ENCODE measurements at places on chromosomes 2 and 18.
A peak's percentile ranks its signal among the peaks of the same experiment; 100 is the strongest.

DNA sequence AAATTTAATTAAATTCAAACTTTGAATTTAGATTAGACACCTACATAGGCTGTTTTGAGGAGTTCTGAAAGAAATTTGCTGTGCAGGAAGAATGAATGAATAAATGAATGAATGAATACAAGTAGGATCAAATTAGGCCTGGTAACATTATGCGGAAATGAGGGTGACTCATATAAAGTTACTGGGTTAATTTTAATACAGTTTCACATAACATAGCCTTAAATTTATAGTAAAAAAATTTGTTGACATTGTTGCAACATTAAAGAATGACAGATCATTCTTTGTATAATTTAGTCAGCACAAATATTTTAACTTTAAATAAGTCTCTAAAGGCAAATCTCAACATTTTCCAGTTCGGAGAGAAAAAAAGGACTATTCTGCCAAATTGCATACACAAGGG lies 1293.1 kb upstream of the SLC39A10 start:
- no peak overlapping the region for H3K4me3 ChIP-seq
- H3K36me3 ChIP-seq: no peaks in the 10 kb centered on the region
- DNase-seq: no peak
- H3K4me1 ChIP-seq: no peaks in the 10 kb centered on the region
- no peak overlapping the region for H3K27ac ChIP-seq

DNA sequence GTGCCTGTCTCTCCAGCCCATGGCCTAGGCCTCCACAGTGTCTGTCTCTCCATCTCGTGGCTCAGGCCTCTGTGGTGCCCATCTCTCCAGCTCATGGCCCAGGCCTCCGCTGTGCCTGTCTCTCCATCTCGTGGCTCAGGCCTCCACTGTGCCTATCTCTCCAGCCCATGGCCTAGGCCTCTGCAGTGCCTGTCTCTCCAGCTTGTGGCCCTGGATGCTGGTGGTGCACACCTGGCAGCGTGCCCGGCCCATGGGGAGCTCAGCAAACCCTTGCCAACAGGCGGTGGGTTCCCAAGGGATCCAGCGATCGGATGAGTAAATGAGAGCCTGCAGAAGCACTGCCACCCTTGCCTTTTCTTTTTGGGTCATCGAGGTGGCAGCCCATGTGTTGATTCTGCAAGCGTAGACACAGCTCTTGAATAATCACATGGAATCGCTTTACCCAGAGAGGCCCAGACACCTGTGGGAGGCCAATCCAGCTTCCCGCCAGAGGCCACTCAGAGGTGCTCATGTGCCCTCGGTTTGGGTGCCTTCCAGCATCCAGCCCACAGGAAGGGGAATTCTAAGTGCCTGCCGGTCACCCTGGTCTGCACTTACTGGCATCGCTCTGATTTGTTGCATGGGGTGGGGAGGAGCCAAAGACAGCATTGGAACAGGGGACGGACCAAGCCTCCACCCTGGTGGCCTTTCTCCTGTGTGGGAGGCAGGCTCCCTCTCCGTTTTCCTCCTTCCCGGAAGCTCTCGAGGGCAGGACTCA lies 101.8 kb upstream of the HDAC4 start:
- DNase-seq: no peak
- H3K36me3 ChIP-seq: no peaks in the 10 kb centered on the region
- H3K27ac ChIP-seq: peak overlapping the region; percentile 38
- H3K27me3 ChIP-seq: peaks cover 15% of the 10 kb centered on the region

DNA sequence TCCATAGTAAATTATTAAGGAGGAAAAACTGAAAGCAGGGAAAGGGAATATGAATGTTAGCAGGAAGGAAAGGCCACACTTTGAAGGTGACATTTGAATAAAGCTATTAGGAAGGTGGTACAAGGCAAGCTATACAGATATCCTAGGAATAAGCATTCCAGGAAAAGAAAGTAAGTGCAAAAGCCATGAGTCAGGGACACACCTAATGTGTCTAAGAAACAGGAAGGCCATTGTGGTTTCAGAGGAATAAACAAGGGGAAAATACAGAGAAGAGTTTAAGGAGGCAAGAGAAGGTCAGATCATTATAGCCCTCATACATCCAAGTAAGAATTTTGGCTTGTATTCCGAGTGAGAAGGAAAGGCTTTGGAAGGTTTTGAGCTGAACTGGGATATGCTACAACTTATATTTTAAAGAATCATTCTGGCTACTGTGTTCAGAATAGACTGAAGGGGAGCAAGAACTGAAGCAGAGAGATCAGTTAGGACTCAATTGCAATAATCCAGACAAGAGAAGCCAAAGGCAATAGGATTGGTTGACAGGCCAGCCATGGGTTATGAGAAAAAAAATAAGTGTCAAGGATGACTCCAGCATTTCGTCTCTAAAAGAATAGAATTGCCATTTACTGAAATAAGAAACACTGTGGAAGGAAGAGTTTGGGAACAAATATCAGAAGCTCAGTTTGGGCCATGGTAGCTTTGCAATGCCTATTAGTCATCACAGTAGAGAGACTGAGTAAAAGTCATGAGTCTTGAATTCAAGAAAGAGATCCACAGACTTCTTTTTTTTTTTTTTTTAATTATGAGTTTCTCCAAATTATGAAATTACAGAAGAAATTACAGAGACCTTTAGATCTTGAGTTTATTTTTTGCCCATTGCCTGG lies 11.3 kb downstream of the RAD51AP2 start:
- DNase-seq: no peak
- H3K27ac ChIP-seq: no peak overlapping the region
- no peak overlapping the region for H3K4me3 ChIP-seq

DNA sequence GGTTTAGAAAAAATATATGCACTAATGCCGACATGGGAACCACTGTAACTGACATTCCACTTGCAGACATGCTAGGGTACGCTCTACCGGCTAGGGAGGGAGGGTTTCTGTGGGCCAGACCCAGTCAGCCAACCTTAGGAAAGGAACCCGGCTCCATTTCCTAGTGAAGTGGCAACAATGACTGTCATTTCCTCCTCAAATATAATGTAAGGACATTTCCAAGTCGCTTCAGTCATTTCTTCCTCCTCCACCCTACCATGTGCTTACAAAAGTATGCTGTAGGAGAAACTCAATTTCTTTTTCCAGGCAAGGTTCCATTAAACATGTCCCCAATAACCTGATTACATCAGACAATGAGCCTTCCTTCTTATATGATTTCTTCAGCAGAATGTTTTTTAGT lies 64.3 kb upstream of the PSMD14 start:
- H3K4me3 ChIP-seq: peak overlapping the region; percentile 89
- H3K36me3 ChIP-seq: peaks cover 5% of the 10 kb centered on the region
- DNase-seq: no peak
- peaks cover 5% of the 10 kb centered on the region for H3K4me1 ChIP-seq
- peak overlapping the region; percentile 93 for H3K27ac ChIP-seq

DNA sequence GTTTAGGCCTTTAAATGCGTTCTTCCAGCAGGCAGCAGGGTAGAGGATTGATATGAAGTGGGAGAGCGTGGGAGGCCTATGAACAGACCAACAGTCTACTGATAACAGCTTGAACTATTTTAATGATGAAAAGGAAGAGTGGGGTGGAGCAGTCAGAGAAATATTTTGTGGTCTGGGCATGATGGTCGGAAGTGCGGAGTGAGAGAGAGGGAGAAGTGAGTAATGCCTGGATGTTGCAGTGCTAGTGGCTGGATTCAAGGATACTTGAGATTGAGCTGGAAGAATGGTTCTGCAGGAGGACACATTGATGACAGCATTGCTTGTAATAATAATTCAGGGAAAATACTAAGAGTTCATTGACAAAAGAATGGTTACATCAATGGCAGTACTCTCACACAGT lies 151.0 kb upstream of the DAPL1 start:
- H3K27ac ChIP-seq: no peak overlapping the region
- no peak for DNase-seq
- no peaks in the 10 kb centered on the region for H3K27me3 ChIP-seq
- H3K4me1 ChIP-seq: no peaks in the 10 kb centered on the region
- H3K36me3 ChIP-seq: no peaks in the 10 kb centered on the region

GRCh38 chr2:235127931-235128330 lies 176.1 kb downstream of the SH3BP4 start:
- H3K4me1 ChIP-seq: no peaks in the 10 kb centered on the region
- peaks cover 58% of the 10 kb centered on the region for H3K27me3 ChIP-seq
- H3K27ac ChIP-seq: no peak overlapping the region

GRCh38 chr18:40576507-40577115 lies 1378.4 kb upstream of the PIK3C3 start:
- DNase-seq: no peak
- no peaks in the 10 kb centered on the region for H3K4me1 ChIP-seq
- H3K27ac ChIP-seq: no peak overlapping the region
- no peaks in the 10 kb centered on the region for H3K36me3 ChIP-seq

- no peaks in the 10 kb centered on the region for H3K27me3 ChIP-seq
- peak overlapping the region; percentile 13 for H3K4me3 ChIP-seq
- DNase-seq: peak; percentile 9
Observed at GRCh38 chr2:12948231-12948960, 231.7 kb downstream of the TRIB2 start.

GRCh38 chr18:31634331-31634713 lies 42.6 kb downstream of the TTR start:
- peaks cover 15% of the 10 kb centered on the region for H3K4me1 ChIP-seq
- DNase-seq: no peak

DNA sequence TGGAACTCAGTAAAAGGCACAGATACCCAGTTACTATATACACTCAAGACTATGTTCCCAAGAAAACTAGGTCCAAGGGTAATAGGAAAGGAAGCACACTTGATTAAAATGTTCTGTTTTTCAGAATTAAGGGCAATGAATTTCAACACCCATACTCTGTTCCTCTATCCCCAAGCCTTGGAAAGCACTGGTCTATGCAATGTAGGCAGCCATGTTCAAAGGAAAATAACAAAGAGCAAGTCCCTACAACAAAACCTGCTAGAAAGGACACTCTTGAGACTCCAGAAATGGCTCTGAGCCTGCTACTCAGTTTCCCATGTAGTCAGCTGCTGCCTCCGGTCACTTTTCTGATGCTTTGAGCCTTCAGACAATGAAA lies 6.8 kb downstream of the CYB5A start:
- no peaks in the 10 kb centered on the region for H3K27me3 ChIP-seq
- peaks cover 27% of the 10 kb centered on the region for H3K4me1 ChIP-seq
- H3K36me3 ChIP-seq: no peaks in the 10 kb centered on the region

DNA sequence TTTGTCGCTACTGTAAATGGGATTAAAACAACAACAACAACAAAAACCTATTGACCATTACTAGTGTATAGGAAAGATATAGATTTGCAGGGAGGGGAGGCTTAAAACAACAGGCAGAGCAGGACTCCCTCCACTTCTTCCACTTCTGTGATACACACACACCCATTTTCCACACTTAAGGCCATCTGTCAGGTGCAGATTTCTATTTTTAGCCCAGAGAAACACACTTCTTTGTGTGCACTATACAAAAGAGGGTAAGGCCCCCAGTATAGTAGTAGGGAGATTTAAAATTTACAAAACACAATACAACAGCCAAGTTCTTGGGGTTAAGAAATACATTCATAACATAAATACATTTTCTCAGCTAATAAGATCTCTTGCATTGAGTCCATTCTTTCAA lies 22.4 kb downstream of the PTPN2 start:
- DNase-seq: no peak
- no peaks in the 10 kb centered on the region for H3K27me3 ChIP-seq
- H3K4me3 ChIP-seq: no peak overlapping the region
- H3K4me1 ChIP-seq: peaks cover 35% of the 10 kb centered on the region
- H3K36me3 ChIP-seq: peaks cover 19% of the 10 kb centered on the region
- H3K27ac ChIP-seq: peak overlapping the region; percentile 3

- H3K27me3 ChIP-seq: no peaks in the 10 kb centered on the region
- no peaks in the 10 kb centered on the region for H3K4me1 ChIP-seq
- DNase-seq: no peak
- H3K4me3 ChIP-seq: no peak overlapping the region
Observed at GRCh38 chr2:41038408-41038807, 586.5 kb upstream of the SLC8A1 start.

DNA sequence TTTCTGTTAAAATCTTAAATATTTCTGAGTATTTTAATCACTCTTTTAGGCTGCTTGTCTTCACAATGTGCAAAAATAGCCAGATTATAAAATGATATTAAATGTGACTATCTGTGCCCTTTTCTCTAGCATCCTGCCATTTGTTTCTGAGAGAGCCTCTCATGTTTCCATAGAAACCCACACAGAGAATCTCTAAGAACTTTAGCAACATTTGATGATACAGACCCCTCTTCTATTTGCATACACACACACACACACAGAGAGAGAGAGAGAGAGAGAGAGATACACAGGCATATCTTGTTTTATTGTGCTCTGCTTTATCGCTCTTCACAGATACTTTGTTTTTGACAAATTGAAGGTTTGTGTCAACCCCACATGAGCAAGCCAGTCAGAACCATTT lies 134.5 kb upstream of the DDX18 start:
- H3K4me3 ChIP-seq: no peak overlapping the region
- DNase-seq: no peak
- no peaks in the 10 kb centered on the region for H3K27me3 ChIP-seq
- H3K27ac ChIP-seq: no peak overlapping the region
- no peaks in the 10 kb centered on the region for H3K36me3 ChIP-seq
- H3K4me1 ChIP-seq: no peaks in the 10 kb centered on the region

- DNase-seq: no peak
- no peak overlapping the region for H3K4me3 ChIP-seq
- no peaks in the 10 kb centered on the region for H3K36me3 ChIP-seq
- peaks cover 56% of the 10 kb centered on the region for H3K4me1 ChIP-seq
Observed at GRCh38 chr2:224937887-224938286, 104.4 kb downstream of the DOCK10 start.

DNA sequence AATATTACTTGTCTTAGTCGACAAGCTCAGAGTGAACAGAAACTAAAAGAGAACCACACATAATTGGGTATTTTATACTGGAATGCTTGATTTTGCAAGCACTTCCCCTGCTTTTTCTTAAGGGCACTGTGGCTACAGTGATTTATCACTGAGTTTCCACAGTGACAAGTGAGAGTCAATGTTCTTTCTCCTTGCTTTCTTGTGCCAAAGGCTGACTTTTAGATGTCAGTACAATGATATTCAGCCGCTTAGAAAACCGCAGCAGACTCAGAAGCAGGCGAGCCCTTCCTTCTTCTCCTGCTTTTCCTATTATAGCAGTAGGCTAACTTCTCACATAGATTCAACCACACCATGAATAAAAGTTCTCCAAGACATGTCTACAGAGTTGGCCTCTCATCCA lies 1603.6 kb upstream of the NXPH2 start:
- no peaks in the 10 kb centered on the region for H3K36me3 ChIP-seq
- DNase-seq: no peak
- H3K4me1 ChIP-seq: no peaks in the 10 kb centered on the region

DNA sequence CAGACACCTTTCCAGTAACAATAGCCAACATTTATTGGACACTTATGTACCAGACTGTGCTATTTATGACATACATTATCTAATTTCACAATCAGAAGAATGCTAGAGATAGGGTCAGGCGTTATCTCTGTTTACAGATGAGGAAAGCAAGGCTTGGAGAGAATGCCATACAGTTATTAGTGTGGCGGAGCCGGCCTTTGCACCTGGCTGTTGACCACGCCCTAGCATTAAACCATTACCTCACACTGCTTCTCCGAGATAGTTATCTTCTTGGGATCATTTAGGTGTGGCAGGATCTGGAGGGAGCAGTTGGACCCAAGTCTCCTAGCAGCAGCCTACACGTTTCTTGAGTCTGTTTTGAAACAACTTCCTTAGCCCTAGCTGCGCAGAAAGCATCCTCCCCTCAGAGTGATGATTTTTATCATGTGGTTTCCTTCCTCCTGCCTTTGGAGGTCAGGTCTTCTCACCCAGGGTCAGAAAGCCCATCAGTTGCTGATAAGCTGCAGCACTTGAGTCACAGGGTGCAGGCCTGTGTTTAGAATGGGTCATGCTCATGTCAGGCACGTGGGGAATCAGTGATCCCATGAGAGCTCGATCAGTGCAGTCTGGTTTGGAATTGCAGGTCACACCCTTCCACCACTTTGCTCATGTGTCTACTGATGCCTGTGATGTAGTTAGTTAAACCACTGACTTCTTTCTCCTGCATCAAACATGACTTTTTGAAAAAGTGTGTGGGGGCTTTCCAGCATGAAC lies 118.2 kb downstream of the SPTBN1 start:
- H3K27ac ChIP-seq: peak overlapping the region; percentile 99
- H3K4me3 ChIP-seq: peak overlapping the region; percentile 78
- H3K36me3 ChIP-seq: peaks cover 48% of the 10 kb centered on the region
- H3K27me3 ChIP-seq: no peaks in the 10 kb centered on the region

Measured in effector memory CD8-positive, alpha-beta T cell (primary cell).